Thoracic aorta (tissue), 2 donors: ENCODE measurements at places on chromosomes 12 and 14.

- no peak for DNase-seq
Observed at GRCh38 chr14:52129721-52130120, 60.9 kb upstream of the NID2 start.

DNA sequence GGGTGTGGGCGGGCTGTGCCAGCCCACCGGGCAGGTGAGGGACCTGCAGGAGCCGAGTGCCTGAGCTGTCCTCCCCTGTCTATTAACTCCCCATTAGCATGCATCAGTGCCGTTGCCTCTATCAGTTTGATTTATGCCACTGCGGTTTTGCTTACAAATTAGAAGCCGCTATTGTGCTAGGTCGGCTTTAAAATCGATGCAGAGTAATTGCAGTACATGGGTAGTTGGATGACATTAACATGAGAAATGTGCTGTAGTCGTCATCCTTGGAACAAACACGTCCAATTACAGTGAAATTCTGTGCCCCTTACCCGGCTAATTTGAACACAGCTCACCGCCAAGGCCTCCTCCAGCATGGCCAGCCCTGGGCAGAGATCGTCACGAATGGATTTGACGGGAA, 145.8 kb downstream of the TSPAN9 start:
- DNase-seq, result no peak

DNA sequence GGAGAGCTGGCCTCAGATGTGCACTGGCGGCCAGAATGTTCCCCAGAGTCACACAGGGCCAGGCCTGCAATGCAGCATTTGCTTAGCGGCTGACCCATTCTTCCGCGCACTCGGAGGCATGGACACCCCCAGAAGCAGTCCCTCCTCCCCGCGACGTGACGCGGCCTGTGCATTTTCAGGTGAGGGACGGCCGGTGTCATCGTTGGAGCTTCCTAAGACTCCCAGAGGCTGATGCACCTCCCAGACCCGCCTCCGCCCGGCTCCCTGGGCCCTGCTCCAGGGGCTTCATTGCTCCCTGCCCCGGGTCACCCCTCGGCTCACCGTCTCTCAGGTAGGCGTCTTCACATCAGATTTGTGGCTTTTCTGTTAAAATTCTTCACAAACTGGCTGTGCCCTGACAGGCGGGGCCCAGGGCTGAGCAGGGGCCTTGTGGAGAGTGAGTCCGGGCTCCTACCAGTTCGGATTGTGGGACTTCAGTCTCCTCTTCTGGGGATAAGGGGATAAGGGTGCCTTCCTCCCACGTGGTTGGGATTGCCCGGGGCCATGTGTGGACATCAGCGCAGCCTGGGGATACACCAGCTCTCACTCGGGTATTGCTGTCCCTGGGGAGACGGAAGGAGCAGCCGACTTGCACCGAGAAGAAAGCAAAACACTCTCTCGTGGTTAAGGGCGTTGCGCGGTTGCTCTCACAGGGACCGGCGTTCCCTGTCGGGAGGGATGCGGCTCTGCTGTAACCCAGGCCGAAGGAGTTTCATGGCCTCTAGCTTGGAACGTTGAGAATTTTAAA, 249.1 kb downstream of the ADGRD1 start:
- DNase-seq, result no peak

DNA sequence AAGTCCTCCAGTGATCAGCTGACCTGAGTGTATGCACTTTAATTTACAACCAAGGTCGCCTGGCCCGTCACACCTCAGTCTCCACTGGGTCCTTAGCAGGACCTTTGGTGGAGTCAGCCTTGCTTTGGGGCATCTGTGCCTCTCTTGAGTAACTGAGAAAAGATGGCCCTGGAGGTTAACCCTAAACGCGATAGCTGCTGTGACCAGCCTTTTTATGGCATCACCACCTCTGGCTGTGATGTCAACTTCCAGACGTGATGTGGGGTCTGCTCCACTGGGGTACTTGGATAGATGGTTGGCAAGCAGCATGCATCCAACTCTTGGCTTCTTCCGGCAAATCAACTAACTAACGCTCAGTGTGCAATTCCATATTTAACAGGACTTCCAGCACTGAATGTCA, 122.8 kb upstream of the RTL1 start:
- no peak for DNase-seq

DNA sequence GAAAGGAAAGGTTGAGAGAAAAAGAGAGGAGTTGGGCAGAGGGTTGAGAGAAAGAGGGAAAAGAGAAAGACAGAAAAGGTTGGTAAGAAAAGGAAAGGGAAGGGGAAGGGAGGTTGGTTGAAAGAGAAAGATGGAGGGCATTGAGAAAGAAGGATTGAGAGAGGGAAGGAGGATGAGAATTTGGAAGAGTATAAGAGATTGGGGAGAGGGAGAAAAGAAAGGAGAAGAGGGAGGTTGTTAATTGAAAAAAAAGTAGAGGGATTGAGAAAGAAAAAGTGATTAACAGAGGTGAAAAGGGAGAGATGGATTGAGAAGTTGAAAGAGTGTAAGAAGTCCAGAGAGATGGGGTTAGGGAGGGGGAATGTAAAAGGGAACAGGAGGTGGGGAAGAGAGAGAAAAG, 21.5 kb upstream of the ERGIC2 start:
- no peak for DNase-seq

- no peak for DNase-seq
Observed at GRCh38 chr12:23929906-23930305, 19.6 kb downstream of the SOX5 start.

GRCh38 chr12:238116-238515, 24.2 kb upstream of the SLC6A12 start:
- DNase-seq, result no peak

- no peak for DNase-seq
Observed at GRCh38 chr12:98770230-98770629, 125.1 kb downstream of the APAF1 start.

DNA sequence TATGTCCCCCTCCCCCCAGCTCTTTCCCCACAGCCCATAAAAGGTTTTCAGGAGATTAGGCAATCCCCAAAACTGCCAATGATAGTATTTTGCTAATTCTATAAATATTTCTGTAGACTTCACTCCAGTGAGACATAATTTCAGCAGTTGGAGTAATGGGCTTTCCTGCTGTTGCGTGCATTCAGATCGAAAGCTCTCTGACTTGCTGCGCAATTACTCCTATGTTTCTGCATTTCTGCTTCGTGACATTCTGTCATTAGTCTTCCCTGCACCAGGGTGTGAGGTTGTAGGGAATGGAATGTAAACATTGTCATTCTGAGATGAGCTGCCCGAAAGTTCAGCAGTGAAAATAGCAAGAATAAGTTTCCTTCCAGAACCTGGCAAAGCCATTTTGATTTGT, 58.2 kb downstream of the SAMD4A start:
- no peak for DNase-seq
